ENCODE measurements at places on chromosomes 1 and 21.
A peak's percentile ranks its signal among the peaks of the same experiment; 100 is the strongest.

DNA sequence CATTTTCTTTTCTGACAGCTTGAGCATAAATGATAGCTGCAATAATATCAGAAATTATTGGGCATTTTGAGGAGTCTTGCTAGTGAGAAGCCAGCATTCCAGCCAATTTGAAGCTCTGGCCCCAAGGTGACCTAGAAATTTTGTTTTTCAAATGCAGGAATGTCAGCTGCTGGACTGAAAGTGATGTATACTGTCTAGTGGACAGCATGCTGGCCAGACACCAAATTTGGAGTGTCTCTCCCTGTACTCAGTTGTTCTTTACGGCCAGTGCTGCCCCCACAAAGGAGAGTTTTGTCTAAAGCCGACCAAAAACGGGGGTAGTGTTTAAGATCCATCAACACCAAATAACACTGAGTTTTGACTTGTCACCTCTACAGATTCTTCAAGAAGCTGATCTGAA lies 5.2 kb downstream of the RGS7 start:
- DNase-seq: no peak

DNA sequence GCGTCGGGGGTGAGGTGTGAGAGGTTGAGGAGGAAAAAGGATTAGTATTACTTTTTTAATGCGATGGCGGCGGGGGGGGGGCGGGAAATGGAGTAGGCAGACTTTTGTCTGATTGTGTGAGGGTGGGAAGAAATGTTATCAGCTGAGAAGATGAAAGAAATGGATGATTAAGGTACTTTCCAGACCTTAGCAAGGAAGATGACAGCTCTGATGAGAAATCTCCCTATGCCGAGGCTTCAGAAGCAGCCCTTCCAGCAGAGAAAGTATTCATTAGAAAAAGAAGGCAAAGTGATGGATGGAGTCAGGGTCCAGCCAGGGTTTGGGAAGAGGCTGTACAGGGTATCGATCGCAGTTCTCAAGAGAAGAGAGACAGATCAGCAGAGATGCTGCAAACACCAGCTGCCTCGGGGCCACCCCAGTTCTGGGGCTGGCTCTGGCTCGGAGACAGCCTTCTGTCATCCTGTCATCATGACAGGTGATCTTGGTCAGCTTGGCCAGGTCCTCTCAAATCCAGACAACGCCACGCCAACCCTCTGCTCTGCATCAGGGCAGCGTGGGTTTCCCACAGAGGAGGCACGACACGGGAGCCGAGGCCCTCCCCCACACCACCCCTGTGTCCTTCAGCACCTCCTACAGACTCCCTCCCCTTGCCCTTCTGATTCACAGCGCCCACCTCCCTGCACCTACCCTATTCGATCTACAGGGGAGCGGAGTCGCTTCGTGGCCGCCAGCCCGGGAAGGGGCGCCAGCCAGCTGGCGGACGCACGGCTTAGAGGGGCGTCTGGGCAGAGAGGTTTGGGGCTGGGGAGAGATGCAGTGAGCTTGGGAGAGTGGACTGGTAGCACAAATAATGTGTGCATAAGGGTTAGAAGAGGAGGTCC lies 674 bp upstream of the ATXN7L2 start:
- no peak for DNase-seq

DNA sequence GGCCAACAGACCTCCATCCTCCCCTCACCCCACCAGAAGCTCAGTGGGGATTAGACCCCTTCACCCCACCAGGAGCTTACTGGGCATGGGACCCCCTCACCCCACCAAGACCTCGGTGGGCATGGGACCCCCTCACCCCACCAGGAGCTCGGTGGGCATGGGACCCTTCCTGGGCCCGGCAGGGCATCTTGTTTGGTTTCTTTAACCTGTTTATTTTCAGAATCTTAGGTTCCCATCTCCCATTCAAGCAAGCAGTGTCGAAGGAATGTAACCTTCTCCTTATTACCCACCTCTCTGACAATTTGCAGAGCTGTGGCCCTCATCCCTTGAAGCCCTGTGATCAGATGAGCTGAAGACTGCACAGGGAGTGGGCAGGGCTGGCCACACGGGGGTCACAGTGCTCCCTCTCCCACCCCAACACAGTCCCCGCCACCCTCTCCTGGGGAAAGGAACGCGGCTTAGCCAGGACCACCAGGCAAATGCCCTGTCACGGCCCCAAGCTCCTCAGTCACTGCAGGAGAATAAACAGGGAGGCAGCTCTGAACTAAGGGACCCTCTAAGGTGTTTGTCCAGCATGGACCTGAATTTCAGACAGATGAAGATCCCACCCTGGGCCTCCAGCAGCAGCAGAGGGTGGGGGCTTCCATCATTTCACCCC lies 330.0 kb downstream of the NPHP4 start:
- DNase-seq: no peak

- peak; percentile 51 for DNase-seq
Observed at GRCh38 chr1:233140974-233141373, 154.6 kb downstream of the PCNX2 start.

DNA sequence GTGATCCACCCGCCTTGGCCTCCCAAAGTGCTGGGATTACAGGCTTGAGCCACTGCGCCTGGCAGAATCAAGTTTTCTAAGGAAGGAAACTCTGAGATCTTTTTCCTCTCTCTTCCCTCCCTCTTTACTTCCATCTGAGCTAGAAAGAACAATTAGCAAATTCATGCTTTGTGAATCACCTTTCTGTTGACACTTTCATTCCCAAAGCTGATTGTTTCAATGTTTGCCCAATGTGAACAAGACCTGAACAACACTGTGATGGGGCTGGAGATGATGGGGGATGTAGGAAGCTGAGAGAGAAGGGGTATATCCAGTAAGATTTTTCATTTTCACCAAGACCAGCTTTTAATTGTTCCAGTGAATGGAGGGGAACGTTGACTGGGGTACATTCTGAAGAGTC lies 5.7 kb upstream of the TENT5B start:
- no peak for DNase-seq

- no peak for DNase-seq
Observed at GRCh38 chr21:14876524-14876840, 188.3 kb downstream of the NRIP1 start.

GRCh38 chr1:227440182-227440581 lies 121.9 kb upstream of the CDC42BPA start:
- no peak for DNase-seq

GRCh38 chr1:38139738-38140487 lies 93.3 kb upstream of the POU3F1 start:
- no peak for DNase-seq

DNA sequence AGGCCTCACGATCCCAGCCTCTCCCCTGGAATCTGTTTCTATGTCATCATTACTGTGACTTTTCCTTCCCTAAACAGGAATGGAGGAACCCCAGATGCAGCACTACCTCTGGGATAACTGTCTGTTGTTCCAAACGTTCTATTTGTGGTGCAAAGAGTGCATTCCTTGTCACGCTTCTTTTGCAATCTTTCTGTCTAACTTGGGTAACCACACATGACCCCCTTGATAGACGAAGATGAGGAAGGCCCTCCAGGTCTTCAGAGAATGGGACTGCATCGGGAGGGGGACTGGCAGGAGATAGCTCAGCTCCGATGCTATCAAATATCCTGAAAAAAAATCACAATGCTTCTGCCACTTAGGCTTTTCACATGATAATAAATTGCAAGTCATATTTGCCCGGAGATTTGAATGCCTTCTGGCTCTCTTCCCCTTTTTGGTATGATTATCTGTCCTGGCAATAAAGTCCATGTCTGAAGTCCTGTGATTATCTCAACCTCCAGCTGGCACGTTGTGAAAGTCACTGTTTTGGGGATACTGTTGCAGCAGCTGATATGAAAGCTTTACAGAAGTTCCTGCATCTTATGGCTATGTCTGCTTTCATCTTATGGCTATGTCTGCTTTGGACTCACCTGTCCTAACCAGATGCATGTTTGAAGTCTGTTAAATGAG lies 148.7 kb upstream of the LMO4 start:
- no peak for DNase-seq

DNA sequence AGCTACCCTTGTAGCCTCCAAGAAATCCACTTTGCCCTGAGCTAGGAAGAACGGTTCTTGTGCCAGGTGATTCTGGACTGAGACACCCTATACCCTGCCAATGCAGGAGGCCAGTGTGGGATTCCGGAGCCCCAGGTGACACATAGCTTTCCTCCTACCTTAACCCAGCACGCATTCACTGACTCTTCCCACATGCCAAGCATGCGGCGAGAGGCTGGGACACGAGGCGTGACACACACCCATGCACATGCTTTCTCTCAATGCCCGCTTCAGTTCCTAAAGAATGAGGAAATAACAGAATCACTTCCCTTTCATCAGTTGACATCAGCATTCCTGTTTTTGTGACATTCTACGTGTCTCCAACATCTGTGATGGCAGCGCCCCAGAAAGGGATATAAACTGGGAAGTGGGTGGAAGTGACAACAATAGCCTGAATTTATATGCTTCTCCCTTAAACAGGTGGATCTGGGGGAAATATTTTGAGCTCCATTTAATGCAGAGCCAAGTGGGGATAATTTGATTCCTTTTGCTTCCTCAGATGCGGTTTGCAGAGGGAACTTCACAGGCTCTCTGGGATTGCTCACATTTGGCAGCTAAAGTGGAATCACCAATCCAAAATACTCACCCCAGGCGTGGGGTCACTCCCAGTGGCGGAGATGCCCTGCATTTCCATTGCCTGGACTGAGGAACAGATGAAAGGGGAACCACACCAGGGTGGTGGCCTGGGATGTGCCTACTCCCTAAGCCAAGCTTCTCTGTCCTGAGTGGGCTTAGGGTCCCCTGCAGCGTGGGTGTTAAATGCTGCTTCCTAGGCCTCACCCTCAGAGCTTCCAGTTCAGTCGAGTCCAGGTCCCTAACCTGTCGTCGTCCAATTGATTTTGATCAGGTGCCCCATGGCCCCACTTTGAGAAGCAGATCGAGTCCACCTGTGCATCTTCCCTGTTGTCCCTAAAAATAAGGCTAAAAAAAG lies 445.1 kb downstream of the SIPA1L2 start:
- no peak for DNase-seq

GRCh38 chr1:181010789-181011188 lies 11.9 kb downstream of the STX6 start:
- DNase-seq: peak; percentile 7

DNA sequence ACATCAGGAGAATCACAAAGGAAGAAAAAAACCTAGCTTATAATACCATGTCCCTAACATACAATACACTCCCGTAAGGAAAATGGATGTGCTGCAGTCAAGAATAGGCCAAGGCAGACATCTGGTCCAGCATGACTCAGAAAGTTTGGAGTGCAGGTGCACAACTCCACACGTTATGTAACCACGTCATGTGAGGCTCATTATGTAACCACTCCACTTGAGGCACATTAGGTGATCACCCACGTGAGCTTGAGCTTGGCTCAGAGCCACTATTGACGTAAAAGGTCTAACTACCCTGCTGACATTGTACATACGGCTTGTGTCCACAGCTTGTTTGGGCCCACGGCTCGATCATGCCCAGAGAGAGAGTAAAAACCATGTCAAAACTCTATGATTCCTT lies 99.8 kb upstream of the C1orf21 start:
- DNase-seq: no peak

- no peak for DNase-seq
Observed at GRCh38 chr1:77308889-77309621, 27.2 kb downstream of the AK5 start.

DNA sequence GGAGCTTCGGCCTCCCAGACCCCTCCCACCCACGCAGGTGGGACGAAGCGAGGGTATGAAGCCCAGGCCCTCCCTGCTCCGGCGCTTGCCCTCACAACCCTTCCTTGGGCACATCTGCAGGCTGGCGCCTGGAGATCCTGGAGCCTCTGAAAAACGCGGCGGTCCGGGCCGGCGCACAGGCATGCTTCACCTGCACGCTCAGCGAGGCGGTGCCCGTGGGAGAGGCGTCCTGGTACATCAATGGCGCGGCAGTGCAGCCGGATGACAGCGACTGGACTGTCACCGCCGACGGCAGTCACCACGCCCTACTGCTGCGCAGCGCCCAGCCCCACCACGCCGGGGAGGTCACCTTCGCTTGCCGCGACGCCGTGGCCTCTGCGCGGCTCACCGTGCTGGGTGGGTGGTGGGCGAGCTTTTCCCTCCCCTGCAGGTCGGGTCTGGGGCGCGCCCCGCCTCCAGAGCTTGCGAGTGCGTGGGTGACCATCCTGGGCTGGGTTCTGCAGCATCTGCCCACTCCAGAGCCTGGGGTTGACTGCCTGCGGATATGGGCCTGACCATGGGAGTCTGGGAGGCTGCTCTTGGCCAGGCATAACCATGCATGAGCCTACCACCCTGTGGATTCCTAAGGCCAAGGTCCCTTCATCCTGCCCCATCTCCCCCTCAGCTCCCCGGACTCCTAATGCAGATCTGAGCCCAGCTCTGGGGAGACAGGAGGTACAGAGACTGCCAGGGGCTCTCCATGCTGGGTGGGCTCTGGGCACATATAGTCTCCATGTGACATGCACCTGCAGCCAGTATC lies 89.8 kb downstream of the TRIM11 start:
- DNase-seq: no peak

- no peak for DNase-seq
Observed at GRCh38 chr1:12649971-12650421, 6.1 kb downstream of the AADACL4 start.

- no peak for DNase-seq
Observed at GRCh38 chr1:238672806-238673205, 713.6 kb upstream of the CHRM3 start.

DNA sequence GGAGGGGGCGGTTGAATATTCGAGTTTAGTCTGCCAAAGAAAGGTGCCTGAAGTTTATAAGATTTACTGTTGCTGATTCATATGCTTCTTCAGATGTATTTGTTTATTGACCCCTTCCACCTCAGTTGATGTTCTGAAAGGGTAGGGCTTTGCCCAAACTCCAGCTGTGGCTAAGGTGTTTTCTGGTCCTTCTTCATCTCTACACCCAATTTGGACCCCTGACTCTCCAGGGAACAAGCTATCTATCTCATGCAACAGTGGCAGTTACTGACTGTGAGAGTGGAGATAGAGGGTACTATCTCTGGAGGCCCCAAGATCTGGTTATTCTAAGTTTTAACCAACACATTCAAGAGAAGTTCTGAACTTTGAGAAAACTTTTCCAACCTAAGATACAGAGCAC lies 12.6 kb upstream of the ALG14 start:
- no peak for DNase-seq

GRCh38 chr21:24976238-24976637 lies 631.0 kb downstream of the MRPL39 start:
- no peak for DNase-seq

DNA sequence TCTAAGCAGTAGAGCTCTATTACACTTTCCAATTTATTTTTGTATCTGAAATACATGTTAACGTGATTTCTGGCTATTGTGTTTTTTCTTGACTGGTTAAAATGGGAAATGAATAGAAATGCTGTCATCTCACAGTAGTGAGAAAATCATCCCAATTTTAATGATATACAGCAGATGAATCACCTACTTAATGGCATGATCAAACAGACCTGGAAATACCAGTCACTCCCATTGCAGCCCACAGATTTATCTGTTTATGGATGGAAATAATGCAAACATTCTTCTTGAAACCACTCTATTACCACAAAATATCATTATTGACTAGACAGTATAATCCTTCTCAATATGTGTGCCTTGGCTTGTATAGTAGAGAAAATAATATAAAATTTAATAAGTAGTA lies 497.8 kb upstream of the ADAMTS5 start:
- DNase-seq: no peak

Measured in skin of body (tissue), 3 donors.